ENCODE measurements at places on chromosomes 11 and 22.

DNA sequence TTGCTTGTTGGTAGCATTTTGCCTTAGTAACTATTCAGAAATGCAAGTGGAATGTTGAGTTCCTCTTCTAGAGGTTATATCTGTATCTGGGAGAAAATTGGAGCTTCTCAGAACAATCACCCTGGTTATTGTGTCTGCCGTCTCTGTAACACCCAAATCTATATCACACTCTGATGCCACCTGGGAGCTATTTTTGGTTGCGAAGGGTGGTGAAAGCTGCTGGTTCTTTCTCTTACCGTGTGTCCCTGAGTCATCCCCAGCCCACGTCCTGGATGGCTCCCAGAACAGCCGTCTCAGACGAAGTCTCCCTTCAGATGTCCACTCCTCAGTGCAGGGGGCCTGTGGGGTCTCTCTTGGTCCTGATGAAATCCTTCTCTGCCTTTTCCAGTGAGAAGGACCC lies 83.5 kb downstream of the C22orf31 start:
- DNase-seq: peak; percentile 28

DNA sequence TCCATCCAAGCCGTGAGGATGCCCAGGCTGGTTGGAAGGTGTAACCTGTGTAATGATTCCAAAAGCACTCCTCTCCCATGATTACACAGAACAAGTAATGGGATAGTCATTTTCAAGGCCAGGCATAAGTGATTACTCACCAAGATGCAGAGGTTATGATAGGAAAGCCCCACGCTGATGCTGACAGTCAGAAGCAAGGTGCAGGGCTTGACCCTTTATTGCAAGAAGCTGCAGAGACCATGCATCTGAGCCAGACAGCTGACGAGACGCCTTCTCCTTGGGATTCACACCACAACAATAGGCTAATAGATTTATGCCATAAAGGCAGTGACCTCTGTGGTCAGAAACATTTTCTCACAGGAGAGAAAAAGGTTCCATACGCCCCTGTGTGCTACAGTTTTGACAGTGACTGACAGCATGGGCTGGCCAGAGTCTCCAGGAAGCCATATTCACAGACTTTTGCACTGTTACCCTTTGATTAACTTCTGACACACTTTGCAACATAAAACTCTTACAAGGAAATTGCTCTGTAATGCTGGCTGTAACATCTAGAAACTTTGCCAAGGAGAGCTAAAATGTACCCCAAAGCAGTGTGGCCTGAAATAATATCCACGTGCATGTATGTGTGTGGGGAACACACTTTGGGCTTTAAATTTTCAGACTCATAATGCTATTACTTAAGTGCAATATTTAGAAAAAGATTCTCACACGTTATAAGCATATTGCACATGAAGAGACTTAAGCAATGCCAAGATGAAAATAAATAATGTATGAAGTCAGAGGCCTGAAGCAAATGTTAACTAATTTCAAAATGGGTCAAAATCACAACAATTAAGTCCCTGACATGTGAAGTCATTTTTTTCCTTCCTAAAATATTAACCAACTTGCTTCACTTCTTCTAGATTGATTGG lies 1079.0 kb upstream of the TENM4 start:
- DNase-seq: no peak

DNA sequence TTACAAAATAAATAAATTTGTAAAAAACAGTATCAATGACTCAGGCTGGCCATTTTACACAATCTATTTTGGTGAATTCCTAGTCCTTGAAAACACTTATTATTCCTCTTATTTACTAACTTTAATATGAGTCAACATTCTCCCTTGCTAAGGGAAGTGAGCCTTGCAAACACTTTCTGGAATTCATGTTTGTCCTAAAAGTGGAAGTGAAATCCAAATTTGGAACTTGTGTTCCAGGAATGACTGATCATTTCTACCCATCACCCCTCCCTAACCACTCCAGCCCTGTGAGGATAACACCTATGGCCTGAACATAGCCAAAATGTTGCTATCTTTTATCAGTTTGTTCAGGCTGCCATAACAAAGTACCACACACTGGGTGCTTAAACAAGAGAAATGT lies 83.1 kb downstream of the OR5AK2 start:
- DNase-seq: no peak

GRCh38 chr11:19241260-19242178 lies 774 bp upstream of the E2F8 start:
- peak; percentile 83 for DNase-seq

GRCh38 chr22:27609451-27609888 lies 192.1 kb downstream of the MN1 start:
- DNase-seq: no peak

DNA sequence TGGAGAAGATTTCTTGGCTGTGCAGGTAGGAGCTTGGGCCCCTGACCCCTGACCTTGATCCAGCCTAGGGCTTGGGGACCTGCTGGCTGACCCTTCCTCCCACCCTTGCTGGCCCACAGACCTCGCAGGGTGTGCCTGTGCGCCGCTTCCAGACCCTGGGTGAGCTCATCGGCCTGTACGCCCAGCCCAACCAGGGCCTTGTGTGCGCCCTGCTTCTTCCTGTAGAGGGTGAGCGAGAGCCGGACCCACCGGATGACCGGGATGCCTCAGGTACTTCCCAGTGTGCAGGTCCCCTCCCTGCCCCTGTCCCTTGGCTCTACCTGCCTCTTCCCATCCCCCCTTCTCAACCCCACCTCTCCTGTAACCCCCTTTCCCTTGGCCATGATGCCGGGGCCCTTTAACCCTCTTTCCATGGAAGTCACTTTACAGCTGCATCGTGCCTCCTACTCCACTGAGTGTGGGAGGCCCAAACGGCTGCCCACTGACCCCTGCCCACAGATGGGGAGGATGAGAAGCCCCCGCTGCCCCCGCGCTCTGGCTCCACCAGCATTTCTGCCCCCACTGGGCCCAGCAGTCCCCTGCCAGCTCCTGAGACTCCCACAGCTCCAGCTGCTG lies 3.8 kb downstream of the INPPL1 start:
- no peak for DNase-seq

- no peak for DNase-seq
Observed at GRCh38 chr22:46158283-46158682, 8.0 kb downstream of the PPARA start.

- no peak for DNase-seq
Observed at GRCh38 chr22:41047801-41048211, 44.6 kb upstream of the EP300 start.

DNA sequence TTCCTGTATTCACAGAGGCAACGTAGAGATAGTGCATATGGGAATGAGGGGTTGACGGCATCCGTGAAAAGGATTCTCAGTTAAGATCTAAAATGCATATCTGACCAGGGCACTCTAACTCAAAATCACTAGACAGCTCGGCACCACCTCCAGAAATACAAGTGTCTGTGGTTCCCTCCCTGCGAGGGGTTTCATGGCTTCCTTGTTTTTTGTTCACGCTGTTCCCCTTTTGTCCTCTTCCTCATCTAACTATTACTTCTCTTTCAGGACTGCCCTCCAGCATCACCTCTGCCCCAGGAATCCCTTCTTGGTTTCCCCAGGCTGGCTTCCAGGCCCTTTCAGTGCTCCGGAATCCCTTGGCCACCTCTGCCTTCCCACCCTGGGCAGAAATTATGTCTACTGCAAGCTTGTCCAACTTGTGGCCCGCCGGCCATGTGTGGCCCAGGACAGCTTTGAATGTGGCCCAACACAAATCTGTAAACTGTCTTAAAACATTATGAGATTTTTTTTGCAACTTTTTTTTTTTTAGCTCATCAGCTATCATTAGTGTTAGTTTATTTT lies 159.9 kb downstream of the FBXO7 start:
- DNase-seq: peak; percentile 12

- no peak for DNase-seq
Observed at GRCh38 chr11:19751055-19751454, 38.4 kb downstream of the NAV2 start.

GRCh38 chr11:9060700-9061111 lies 30.7 kb downstream of the SCUBE2 start:
- DNase-seq: peak; percentile 51

- DNase-seq: peak; percentile 66
Observed at GRCh38 chr11:96173422-96173821, 169.6 kb downstream of the MAML2 start.

GRCh38 chr22:33299245-33299956 lies 241.2 kb upstream of the SYN3 start:
- DNase-seq: peak; percentile 28

- no peak for DNase-seq
Observed at GRCh38 chr11:14854057-14854456, 38.0 kb downstream of the CYP2R1 start.

- no peak for DNase-seq
Observed at GRCh38 chr11:123853038-123853437, 32.4 kb downstream of the TMEM225 start.

DNA sequence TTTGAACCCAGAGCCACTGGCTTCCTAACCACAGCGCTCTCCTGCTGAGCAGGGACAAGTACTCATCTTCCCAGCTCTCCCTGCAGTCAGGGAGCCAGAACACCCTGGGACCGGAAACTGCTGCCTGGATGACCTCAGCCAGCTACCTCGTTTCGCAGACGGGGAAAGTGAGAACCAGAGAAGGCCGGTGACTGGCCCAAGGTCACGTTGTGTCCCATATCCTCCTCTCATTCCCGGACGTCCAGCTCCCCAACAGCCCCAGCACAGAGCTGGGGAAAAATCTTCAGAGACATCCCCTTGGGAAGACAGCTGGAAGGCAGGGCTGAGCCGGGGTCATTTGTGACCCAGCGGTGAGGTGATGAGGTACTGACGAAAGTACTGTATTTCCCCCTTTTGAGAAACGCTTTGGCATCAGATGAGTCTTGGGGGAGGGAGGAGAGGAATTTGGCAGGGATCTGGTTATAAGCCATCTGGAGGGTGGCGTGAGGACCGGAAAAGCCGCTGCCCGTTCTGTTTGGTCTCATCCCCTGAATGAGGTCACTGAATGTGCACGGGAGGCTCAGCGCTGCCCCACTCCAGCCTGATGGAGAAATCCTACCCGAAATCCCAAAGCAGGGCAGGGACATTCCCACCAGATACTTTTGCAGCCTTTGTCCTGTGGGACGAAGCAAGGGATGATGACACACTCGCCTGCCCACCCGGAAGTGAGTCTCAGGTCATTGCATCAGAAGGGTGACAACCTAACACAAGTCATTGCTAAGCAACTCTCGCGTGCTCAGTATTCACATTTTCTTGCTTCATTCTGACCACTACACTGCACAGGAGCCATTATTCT lies 41.1 kb downstream of the LIF start:
- DNase-seq: peak; percentile 82

- DNase-seq: no peak
Observed at GRCh38 chr11:121757480-121758125, 304.8 kb upstream of the SORL1-AS1 start.

DNA sequence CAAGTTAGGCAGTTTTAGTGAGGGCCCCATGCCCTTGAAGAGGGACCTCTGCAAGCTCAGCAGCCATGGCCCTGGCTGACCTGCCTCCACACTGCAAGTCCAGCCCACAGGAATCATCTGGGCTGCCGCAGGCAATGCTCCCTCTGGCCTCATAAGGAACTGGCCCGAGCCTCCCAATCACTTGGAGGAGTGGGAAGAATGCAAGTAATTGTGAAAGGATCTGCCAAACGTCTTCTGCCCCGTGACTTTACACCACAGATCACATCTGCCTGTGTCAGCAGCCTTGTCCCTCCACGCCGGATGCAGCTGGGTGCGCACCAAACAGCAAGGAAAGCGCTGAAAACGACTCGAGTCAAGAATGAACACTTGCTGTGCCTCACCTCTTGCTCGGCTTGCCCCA lies 23.8 kb downstream of the OPCML start:
- no peak for DNase-seq

- no peak for DNase-seq
Observed at GRCh38 chr22:48820481-48821345, 1007.0 kb downstream of the BRD1 start.

- no peak for DNase-seq
Observed at GRCh38 chr11:23502826-23503225, 642.6 kb upstream of the CCDC179 start.

DNA sequence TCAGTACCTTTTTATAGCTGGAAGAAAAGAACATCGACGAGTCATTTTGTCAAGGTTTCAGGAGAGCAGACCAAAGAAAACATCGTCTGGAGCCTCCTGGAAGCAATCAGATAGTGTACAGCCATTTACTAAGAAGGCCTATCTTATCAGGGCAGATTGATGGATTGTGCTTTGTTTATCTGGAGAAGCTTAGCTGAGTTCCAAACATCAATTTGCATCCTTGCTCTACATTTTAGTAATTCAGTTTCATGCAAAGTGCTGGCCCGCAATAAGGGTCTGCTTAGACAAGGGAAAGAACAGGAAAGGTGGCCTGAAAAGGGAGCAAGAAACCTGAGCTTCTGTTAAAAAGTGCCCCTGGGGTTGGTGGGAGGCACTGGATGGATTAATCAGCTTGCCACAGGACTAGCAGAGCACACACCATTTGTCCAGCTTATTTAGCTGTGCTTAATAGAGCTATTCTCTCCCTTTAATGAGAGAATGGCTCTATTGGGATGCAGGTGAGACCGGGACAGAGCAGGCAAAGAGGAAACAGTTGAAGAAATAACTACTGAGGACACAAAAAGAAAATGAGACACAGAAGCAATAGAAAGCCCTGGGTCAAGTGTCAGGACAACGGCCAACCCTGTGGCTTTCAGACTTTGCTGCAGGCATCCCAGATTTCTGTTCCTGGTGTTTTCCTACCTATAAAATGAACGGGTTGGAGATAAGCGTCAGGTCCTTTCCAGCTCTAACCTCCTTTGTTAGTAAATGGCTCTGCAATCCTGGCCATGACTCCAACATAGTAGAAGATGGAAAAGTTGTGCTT lies 122.1 kb upstream of the TTC12 start:
- no peak for DNase-seq

GRCh38 chr22:45657701-45658100 lies 13.9 kb upstream of the ATXN10 start:
- DNase-seq: no peak

GRCh38 chr11:48169717-48170116 lies 46.9 kb upstream of the OR4B1 start:
- no peak for DNase-seq

GRCh38 chr11:73393011-73393380 lies 16.8 kb downstream of the RELT start:
- DNase-seq: no peak

GRCh38 chr11:31995525-31996094 lies 95.3 kb upstream of the RCN1 start:
- DNase-seq: peak; percentile 20

GRCh38 chr11:85414175-85414574 lies 213.0 kb downstream of the DLG2 start:
- DNase-seq: no peak
